Stimulated activated CD4-positive, alpha-beta T cell treated with anti-CD3 and anti-CD28 coated beads, Interleukin-4, amount 100 ng/mL, for 1 hour (primary cell): ENCODE measurements at places on chromosomes 11 and 22.

- no peak for DNase-seq
Measured at GRCh38 chr22:17300926-17301325, 68.3 kb upstream of the CECR2 start.

DNA sequence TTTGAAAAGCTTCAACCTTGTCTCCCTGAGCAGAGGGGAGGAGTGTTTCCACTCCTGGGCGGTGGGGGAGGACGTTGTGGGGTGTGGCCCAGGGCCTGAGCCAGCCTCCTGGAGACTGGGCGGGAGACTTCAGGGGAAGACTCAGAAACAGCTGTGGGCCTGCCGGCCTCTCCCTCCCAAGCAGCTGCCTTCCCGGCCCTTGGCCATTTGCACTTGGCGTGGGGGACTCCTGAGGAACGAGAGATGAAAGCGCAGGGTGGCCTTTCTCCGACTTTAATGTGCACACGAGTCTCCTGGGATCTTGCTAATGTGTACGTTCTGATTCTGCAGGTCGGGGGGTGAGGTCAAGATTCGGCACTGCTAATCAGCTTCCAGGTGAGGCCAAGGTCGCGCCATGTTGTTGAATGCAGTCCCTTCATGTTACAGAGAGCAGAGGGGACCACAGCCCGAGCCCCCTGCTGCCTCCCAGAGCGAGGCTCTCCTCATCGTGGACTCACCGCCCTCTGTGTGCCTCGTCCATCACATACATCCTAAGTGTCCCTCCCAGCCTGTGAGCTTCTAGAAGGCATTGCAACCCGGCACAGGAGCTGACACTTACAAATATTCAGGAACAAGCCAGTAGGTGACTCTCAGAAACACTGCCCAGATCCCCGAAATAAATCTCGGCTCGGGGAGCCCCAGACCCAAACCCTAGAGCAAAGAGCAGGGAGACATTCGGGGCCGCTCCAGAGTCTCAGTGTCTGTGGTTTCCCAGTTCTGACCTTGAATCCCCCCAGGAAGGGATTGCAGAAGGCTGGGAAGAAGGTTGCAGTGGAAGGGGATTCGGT is 7.7 kb downstream of the LIF start:
- no peak for DNase-seq

- no peak for DNase-seq
Measured at GRCh38 chr11:119324189-119324588, 7.3 kb upstream of the MCAM start.

- no peak for DNase-seq
Measured at GRCh38 chr11:22317656-22318055, 20.5 kb upstream of the SLC17A6 start.

GRCh38 chr11:43681401-43681942 is 934 bp downstream of the HSD17B12 start:
- no peak for DNase-seq

DNA sequence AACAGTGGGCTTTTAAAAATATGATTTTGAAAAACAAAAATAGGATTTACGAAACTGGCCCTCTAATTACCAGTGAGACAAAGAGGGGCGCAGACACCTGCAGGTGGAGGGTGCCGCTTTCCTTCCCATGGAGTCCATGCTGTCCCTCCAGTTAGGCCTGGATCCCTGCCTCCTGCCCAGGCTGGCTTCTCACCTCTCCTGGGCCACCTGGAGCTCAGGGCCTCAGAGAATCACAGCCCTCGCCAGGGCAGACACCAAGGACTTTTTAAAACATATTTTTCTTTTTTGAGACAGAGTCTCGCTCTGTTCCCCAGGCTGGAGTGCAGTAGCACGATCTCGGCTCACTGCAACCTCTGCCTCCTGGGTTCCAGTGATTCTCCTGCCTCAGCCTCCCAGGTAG is 1437.2 kb downstream of the TBC1D22A start:
- DNase-seq: no peak

DNA sequence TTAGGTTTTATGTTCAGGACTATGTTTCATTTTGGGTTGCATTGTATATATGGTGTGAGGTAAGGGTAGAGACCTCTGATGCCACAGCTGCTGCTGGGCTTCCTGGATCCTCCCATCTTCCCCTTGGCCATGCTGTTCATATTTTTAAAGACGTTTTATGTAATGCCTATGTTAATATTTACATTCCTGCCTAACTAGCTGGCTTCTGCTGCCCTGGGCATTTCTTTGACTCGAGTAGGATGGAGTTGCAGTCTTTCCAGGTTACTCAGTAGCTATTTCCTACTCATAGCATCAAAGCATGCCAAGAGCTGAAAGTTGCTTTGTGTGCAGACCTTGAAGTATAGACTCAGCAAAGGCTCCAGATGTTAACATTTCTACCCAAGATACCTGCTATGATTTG is 220.5 kb upstream of the CADM1 start:
- DNase-seq: no peak
